Cerebellar nuclear complex (tissue), 1 donor: ENCODE measurements at places on chromosomes 11 and 22.

DNA sequence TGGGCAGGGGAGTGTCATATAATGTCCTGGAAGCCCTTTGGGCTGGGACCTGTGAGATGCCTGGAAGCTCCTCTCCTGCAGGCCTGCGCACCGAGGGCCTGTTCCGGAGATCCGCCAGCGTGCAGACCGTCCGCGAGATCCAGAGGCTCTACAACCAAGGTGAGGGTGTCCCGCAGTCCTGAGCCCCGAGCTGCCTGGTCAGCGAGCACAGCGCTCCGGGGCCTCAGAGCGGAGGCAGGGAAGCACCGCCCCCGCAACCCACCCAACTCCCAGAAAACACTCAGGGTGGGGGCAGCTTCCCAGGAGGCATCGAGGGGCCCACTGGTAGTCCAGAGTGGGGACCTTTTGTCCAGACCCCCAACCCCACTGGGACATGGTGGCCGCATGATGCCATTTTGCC is 95.5 kb downstream of the ARHGAP8 start:
- DNase-seq: no peak

GRCh38 chr11:44607987-44608386 is 42.5 kb downstream of the CD82 start:
- DNase-seq: no peak

GRCh38 chr11:78898266-78898775 is 323.7 kb upstream of the NARS2 start:
- no peak for DNase-seq

DNA sequence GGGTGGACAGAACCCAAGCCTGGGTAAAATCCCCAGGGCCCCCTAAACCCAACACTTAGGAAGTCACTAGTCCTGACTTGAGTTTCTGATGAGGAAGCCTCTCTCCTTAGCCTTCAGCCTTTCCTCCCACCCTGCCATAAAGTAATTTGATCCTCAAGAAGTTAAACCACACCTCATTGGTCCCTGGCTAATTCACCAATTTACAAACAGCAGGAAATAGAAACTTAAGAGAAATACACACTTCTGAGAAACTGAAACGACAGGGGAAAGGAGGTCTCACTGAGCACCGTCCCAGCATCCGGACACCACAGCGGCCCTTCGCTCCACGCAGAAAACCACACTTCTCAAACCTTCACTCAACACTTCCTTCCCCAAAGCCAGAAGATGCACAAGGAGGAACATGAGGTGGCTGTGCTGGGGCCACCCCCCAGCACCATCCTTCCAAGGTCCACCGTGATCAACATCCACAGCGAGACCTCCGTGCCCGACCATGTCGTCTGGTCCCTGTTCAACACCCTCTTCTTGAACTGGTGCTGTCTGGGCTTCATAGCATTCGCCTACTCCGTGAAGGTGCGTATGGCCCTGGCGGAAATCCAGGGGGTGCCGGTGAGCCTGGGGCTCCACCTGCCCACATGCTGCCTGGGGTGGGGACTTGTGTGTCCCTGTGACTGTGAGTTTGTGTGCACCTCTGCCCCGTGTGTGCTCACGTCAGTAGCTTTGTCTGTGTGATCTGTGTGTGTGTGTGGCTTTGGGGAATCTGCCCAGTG is at the start of gene IFITM1:
TSS of gene IFITM1 (plus strand) at position 254 of the 767 bp plus-strand sequence. CDS start at position 385, 131 bp downstream.
- no peak for DNase-seq

GRCh38 chr11:77201370-77201769 is 73.3 kb downstream of the MYO7A start:
- no peak for DNase-seq

DNA sequence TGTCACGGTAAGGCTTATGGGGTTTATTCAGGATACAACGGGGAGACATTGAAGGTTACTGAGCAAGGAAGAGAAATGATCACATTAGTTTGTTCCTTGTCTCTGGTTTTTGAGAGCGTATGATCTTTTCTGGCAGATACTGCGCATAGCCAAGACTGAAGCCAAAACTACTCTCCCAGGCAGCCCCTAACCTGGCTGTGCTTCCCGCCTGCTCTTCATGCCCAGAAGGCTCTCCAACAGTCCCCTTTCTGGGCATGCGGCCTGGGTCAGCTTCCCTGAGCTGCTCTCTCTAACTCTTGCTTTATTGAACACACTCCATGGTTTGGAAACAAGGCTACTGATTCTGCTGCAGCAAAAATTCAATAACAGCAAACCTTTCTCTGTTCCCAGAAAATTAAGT is 306.6 kb downstream of the BUD13 start:
- no peak for DNase-seq

DNA sequence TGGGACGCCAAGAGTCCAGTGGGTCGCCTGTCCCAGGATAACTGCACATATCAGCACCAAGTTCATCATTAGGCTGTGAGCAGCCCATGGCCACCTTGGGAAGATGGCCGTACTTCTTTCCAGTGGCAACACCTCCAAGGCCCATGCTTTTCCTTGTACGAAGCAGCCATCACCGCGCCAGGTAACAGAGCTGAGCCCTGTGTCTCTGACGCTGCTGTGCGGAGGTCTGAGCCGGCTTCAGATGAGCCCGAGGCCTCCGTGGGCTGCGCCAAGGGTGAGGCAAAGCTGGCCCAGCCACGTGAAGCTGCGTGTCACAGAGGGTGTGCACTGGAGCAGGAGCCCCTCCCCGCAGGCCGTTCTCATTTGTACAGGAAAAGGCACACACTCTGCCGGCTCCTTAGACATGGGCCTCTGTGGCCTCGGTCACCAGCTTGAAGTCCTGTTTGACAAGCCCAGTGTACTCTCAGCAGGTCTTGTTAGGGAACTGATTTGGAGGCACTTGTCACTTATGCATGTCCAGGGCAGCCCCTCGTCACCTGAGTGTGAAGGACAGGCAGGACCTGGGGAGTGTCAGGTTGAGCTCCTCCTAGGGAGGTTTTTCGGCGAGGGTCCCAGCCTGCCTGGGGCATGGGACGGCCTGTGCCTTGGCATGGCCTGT is 401.5 kb downstream of the TBC1D22A start:
- no peak for DNase-seq

- DNase-seq: no peak
Measured at GRCh38 chr11:48094643-48095339, 114.4 kb downstream of the PTPRJ start.

- no peak for DNase-seq
Measured at GRCh38 chr11:130772266-130773227, 143.7 kb downstream of the SNX19 start.

DNA sequence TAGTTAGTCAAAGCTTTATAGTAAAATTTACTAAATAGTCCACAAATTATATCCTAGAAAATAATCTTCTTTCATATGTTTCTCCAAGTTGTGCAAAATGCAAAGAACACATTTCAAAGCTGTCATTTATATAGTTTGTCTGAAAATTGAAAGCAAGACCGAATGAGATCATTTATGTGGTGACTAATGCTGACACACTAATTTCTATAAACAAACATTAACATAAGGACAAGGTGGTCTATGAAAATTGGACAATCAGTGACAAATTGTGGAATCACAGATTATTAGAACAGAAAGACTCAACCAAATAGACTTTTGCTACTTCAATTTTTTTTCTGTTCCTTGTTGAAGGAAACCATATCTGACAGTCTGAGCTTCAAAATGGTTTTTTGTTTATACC is 1056.1 kb downstream of the LRRC4C start:
- DNase-seq: no peak

GRCh38 chr11:84642500-84642899 is 984.6 kb downstream of the DLG2 start:
- DNase-seq: no peak

DNA sequence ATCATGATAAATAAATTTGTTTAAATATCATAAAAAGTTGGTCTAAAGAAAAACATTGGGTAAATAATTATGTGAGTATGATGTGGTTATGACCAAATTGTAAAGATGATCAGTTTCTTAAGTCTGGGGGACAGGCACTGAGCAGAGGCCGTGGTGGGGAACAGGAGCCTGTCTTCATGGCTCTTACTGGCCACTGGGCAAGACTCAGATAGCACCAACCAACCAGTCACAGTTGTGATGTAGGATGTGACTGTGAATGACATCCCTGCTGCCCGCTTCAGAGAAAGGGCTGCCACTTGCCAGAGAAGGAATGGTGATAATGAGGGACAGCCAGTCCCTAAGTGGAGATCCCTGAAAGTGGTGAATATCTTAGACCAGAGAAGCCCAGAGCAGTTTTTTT is 7.0 kb downstream of the PTPRJ start:
- DNase-seq: no peak

- no peak for DNase-seq
Measured at GRCh38 chr11:81211050-81211449, 1522.6 kb downstream of the FAM181B start.

DNA sequence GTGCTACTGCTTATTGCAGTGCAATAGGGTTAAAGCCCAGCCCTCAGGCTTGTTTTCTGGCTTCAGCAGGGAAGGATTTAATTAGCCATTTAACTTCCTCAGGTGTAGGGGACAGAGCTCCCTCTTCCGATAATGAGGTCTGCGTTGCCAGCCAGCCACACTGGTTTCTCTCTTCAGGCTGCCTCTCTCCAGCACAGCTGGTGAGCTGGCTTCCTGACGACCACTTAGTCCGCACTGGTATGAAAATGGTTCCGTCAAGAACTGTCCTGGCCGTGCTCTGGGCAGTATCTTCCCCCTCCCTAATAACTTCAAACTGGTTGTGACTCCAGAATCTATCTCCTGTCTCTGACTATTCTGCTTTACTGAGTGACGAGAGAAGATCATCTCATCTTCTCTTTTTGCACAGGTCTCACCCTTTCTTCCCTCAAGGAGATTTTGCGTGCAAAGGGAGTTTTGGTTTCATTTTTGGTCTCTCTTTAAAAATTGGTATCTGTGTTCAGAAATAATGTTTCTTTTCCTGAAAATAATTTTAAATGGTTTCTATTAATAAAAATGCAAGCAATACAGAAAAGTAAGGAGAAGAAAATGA is 49.2 kb downstream of the CNTN5 start:
- no peak for DNase-seq

GRCh38 chr11:12882670-12883069 is 126.4 kb upstream of the RASSF10 start:
- DNase-seq: no peak

GRCh38 chr11:102244681-102245409 is 72.4 kb upstream of the BIRC3 start:
- DNase-seq: no peak

DNA sequence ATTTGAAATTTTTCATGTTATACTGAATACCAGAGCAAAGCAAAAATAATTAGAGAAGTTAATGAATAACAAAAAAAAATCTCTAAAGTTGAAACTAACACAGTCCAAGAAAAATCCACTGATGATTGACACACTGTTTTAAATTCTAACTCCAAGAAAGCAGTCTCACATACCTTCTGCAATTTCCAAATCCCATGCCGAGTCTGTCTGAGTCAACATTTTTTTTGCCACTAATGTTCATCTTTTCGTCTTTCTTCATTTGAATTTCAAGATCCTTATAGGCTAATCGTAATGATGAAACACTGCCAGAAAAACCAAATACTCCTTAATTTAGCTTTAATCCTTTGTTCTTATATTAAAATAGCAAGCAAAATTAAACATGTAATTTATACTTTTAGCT is 39.5 kb downstream of the ARFGAP3 start:
- DNase-seq: no peak

DNA sequence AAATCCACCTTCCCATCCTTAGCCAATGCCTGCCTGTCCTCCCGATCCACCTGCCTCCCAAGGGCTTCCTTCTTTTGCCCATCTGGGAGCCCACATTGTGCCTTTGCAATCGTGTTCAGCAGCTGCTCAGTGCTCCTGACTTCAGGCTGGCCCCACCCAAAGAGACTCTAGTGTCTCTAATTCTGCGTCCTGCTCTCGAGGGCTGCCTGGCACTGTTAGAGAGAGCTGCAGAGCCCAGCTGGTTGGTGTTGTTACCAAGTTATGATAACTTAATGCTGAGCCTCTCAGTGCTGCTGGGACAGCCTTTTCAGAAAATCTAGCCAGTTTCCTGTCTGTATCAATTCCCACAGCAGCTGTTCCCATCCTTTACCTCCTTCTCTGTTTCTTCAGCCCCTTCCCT is 69.1 kb downstream of the MICAL2 start:
- no peak for DNase-seq

GRCh38 chr22:28442711-28443525 is 236.7 kb downstream of the TTC28 start:
- no peak for DNase-seq

DNA sequence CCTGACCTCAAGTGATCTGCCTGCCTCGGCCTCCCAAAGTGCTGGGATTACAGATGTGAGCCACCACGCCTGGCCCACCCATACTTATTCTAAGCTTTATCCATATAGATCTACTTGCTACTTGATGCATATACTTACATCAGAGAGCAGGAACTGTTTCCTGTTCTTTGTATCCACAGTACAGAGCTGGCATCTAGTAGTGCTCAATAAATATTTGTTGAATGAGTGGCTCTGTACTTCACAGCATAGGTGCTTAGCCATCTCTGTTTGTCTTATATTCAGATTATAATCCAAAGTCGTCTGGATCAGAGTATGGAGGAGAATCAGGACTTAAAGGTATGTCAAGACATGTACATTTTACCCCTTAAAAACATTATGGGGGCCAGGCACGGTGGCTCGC is 38.6 kb upstream of the DLAT start:
- no peak for DNase-seq

DNA sequence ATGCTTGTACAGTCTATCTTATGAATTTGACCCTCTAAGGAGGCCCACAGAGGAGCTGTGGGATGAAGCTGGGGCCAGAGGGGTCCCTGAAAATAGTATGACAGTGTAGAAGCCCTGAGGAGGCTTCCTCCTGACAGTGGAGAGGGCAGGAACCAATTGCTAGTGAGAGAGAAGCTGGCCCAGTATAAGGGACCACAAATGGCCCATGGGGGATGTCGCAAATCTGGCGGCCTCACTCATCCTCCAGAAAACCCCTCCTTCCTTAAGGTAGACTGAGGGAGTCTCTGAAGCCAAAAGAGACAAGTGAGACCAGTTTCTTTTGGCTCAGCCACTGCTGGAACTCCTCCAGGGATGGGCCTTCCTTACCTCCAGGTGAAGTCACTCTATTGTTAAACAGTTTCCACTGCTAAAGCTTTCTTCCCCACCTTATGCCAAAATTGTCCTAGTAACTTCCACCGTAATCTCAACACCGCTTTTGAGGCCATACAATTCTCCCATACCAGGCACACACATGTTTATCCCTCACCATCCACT is 17.8 kb upstream of the CASTOR1 start:
- DNase-seq: no peak

- no peak for DNase-seq
Measured at GRCh38 chr11:110492321-110492685, 62.6 kb downstream of the FDX1 start.

DNA sequence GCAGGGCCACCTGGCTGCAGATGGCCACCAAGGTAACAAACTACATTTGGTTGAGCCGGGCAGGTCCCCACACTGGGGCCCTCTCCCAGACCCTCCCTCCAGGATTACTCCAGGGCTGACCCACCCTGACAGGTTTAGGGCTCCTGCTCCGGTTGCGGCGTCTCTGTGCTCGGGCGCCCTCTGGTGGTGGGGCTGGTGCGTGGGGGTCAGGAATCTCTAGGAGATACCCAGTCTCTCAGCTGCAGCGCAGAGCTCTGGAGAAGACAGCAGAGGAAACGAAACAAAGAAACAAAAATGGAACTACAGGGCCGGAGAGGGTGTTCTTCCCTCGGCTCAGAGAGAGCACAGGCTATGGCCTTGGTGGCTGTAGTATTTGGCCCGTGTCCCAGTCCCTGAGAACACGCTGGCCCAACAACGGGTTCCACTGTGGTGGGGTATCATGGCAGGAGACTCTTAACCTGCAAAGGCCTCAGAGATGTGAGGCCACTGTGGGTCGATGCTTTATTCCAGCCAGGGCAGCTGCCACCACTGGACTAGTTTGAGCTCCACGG is 2.4 kb downstream of the C11orf96 start:
- DNase-seq: no peak
